ENCODE measurements at places on chromosomes 11 and 22.

DNA sequence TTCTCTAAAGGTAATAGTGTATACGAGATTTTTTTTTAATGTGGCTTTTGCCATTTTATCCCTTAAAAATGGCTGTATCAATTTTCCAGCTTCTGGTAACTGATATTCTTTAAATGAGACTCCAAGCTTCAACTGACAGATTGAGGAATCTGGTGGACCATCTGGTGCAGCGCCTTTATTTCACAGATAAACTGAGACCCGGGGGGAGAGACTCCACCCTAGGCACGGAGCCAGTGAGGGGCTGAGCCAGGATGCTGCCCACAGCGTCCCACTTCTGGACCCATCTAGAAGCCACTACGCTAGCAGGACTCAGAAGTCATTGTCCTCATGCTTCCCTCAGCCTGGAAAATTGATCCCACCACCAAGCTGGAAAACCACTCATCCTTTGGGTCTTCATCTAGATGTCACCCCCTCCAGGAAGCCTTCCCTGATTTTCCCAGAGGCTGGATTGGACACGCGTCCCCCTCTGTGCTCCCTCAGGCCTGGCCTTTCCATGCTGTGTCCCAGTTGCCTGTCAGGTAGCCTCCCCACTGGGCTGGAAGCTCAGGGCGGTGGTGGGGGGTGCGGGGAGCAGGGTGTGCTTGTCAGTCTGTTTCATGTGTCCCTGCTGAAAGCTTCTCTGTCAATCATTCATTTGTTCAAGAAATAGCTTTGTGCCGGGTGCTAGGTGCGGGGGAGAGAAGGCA lies 12.3 kb upstream of the CD5 start:
- no peak for DNase-seq

DNA sequence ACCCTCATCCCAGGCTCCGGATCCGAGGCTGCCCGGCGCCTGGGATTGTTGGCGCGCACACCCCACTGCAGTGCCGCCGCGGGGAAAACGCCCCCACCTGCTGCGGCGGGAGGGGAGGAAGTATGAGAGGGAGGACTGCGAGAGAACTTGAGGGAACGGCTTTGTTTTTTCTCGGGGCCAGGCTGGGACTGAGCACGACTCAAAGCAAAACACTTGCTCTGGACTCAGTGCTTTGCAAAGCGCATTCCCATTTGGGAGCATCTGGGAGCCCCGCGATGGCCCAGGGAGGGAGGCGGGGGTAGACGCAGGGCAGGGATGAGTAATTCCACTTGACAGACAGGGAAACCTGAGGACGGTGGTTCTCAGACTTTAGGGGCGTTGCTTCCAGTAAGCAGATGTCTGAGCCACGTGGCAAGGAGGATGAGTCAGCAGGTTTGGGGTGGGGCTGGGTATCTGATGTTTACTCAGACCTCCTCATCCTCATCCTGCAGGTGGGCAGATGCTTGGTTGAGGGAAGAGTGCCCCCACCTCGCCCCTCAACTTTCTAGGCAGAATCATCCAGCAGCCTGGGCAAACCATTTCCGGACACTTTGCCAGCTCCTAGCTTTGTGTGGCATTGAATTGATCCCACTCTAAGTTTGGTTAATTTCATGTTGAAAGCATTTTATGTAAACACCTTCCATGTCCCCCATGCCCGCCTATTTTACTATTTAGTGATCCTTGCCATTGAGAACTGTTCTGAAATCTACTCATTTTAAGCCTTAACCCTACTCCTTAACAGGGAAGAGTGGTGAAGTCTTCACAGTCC lies 1.5 kb downstream of the MIAT start:
- DNase-seq: no peak

GRCh38 chr11:24400059-24400665 lies 96.7 kb upstream of the LUZP2 start:
- DNase-seq: no peak

GRCh38 chr11:45091563-45092403 lies 54.7 kb upstream of the PRDM11 start:
- no peak for DNase-seq

- no peak for DNase-seq
Measured at GRCh38 chr11:117300773-117301172, 9.6 kb downstream of the BACE1-AS start.

DNA sequence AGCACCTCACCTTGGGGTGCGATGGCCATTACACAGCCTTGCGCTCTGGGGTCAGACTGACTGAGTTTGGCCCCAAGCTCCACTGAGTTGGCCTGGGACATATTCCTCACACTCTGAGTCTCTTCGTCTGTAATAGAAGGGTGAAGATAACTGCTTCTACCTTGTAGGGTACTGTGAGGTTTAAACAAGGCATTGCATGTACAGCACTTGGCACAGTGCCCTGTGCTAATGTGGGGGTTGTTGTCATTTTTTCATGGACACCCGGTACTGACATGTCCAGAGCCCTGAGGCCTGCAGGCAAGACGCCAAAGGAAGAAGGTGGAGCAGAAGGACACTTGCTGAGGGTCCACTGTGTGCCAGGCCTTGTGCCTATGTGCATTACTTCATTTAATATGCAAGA lies 50.7 kb downstream of the OTOG start:
- peak; percentile 16 for DNase-seq

DNA sequence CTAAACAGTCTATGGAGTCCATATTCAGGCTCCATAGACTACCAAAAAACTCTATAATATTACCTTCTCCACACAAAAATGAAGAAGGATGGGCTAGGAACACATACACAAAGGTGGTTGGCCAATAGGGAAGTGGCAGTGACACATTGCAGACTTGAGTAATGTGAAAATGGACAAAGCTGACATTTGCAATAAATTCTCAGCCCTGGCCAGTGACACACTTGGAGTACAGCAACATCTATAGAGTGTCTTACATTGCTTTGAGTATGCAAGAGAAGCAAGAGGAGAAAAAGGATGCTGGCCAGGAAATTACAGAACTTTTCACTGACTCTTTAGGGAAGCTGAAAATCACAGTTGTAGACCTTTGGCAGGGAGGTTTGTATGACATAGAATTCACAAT lies 7.3 kb upstream of the OR52W1 start:
- DNase-seq: no peak

GRCh38 chr11:44011797-44012196 lies 36.0 kb upstream of the ACCSL start:
- peak; percentile 13 for DNase-seq

- no peak for DNase-seq
Measured at GRCh38 chr11:45176996-45177395, 30.6 kb downstream of the PRDM11 start.

DNA sequence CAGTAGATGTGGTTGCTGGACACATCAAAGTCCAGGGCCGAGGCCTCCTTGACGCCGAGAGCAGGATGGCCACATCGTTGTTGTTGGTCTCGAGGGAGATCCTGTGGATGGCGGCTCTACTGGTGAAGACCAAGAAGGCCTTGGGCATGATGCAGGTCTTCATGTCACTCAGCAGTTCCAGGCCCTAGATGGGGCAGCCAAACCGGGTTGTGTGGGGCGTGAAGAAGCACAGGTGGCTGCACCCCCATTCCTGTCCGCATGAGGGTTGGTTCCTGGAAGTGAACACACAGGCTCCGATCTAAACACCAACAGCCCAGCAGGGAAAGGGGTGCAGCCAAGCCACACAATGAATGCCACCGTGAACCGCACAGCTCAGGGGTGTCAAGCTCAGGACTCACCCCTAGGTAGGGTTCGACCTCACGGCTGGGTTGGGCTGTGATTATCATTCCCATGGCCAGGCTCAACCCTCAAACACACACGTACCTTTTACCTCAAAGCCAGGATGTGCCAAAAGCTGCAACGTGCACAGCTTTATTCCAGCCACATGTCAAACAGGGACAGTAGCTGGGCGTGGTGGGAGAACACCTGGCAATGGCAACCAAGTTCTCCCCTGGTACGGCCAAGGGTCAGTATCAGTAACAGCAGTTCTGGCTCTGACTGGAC lies 132.3 kb downstream of the CRYBB2 start:
- DNase-seq: no peak

GRCh38 chr22:25105817-25106650 lies 93.6 kb upstream of the CRYBB3 start:
- no peak for DNase-seq

- no peak for DNase-seq
Measured at GRCh38 chr11:68037411-68038225, 1.2 kb upstream of the TCIRG1 start.

DNA sequence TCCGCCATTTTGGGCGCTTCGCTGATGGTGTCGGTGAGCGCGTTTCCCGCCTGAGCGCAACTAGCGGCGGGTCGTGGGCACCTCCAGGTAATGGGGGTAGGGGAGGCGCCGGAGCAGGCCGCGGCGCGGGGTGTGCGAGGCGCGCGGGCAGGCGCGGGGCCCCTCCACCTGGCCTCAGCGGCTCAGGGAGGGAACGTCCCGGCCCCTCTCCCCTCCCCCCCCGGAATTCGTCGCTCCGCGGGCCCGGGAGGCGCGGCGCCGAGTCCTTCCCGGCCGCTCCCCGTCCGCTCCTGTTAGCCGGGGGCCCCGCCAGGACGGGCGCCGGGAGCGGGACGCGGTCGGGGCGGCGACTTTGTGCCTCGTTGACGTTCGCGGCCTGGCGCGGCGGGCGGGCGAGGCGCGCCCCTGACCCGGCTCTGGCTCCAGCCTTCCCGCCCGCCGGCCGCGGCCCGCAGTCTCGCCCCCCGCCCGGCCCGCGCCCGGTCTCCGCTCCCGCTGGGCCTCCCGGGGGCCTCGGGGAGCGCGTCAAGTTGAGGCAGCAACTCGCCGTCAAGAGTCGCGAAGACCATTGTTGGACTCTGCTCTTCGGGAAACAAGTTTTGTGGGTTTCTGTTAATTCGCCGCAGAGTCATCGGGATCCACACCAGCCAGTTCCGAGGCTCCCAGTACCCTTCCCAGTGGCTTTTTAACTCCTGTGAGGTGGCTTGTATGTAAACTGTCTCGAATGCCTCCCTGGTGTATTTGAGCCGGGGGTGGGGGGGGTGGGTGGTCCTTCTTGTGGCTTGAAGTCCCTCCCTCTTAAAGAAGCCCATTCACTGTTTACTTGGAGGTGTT lies at the start of gene PPP6R3:
Gene PPP6R3, plus strand, starts transcription at position 12 of the 834 bp plus-strand sequence. CDS start 76,913 bp downstream, outside the sequence.
- no peak for DNase-seq

GRCh38 chr11:66014804-66015453 lies 3.1 kb downstream of the CST6 start:
- no peak for DNase-seq

DNA sequence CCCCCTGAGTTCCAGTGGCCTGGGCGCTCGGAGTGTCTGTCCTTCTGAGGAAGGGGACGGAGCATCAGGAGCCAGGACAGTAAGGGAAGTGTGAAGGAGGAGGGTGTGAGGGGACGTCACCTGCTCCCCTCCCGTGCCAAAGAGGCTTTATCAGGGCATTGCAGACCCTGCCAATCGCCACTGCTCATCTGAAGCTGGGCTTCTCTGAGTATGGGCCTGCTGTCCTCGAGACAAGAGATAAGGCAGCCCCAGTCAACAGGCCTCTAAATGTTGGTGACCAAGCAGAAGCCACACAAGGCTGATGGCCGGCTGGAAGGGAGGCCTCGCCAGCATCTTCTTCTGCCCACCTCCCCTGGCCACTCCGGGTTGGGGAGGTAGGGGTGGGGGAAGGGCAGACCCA lies 29.8 kb downstream of the LIF start:
- no peak for DNase-seq
